Neuronal stem cell (in vitro differentiated cells): ENCODE measurements at places on chromosomes 6 and 20.

DNA sequence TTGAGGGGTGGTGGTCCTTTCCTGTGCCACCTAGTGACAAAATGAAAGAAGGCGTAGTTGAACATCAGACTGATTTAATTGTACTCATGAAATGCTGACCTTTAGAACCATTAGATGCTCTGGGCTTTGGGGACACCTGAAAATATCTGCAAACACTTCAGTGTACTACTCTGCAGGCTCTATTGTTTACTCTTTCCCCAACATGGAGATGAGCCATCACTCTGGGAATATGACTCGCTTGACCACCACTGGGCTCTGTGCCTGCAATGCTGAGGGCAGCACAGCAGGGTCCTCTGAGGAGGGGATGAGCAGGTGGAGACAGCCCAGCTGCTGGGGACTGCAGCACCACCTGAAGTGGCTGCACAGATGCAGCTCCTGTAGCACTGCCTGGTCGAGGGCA lies 74.8 kb upstream of the SLC24A3 start:
- DNase-seq, result no peak

DNA sequence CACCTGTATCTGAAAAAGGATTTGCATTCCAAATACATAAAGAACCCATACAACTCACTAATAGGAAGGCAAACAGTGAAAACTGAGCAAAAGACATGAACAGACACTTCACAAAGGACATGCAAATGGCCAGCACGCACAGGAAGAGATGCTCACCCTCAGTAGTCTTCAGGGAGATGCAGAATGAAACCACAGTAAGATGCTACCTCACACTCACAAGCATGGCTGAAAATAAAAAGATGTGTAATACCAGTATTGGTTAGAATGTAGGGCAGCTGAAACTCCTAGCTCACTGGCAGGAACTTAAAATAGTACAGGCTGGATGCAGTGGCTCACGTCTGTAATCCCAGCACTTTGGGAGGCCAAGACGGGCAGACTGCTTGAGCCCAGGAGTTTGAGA lies 64.6 kb downstream of the SNX5 start:
- no peak for DNase-seq

DNA sequence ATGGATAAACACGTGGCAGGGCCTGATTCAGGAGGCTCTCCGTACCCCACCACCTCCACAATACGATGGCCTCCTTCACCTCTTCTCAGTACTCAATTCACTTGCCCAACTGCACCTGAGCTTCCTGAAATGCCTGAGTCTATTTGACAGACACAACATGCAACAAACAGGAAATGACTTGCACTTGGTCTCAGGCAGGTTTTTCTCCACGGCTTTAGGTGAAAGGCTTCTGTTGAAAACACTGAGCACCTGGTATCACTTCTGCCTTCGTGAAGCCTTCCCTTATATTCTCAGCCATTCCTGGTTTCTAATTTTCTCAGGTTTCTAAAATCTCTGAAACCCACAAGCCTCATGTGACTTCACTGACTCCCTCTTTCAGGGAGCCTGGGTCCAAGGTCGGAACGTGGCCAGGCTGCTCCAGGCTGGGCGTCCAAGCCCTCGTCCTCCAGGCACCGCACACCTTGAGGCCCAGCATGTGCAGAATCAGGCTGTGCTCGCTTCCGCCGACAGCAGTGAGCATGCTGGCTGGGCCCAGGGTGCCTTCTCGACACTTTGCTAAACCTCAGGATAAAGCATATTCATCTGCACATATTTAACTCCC lies 34.7 kb downstream of the TAF4 start:
- no peak for DNase-seq

- no peak for DNase-seq
These were observed 742.0 kb upstream of the POU3F2 start for GRCh38 chr6:98092331-98092730.

DNA sequence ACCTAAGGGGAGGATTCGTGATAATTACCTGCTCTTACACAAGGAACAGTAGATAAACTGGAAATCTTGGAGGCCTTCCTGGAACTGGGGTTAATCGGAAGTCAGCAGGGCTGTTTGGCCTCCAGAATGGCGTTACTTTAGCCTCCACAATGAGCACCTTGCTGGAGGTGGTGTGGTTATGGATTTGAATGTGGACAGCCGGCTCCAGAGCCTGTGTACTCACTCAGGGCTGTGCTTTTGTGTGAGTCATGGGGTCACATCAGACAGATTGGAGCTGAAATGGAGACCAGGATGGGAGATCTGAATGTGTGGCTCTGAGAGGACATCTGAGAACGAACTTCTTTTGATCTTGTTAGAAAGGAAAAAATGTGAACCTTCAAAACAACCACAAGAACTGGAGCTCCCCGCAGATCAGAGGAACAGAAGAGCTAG lies 30.4 kb downstream of the IGF2R start:
- DNase-seq, result no peak

DNA sequence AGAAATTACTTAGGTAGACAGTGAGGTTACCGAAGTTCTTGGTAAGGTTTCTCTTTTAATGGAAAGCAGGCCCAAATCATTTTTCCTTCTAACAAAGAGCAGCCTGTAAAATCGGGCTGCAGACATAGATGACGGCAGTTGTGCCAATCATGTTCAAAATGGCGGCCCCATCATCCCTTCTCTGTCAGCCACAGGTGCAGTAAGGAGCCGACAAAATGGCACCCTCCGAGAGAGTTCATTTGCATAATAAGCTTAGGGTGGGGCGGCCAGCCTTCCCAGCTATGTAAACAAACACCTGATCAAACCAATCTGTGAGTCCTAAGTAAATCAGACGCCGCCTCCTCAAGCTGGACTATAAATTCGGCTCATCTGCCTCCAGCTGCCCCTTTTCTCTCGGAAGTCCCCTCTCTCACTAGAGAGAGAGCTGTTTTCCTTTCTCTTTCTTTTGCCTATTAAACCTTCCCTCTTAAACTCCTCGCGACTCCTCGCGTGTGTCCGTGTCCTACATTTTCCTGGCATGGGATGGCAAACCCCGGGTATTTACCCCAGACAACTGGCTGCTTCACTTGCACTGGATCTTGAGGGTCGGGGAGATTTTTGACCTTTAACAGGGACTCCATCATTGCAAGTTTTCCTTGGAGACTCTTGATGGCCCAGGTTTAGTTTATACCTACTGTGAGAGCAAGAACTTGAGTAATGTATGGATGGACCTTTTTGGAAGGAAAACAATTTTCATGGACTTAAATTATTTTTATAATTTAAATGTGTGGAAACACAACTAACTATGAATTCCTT lies 8.9 kb upstream of the DDR1 start:
- DNase-seq, result no peak

- DNase-seq, result no peak
These were observed 16.0 kb downstream of the MARCKS start for GRCh38 chr6:113873043-113873667.

DNA sequence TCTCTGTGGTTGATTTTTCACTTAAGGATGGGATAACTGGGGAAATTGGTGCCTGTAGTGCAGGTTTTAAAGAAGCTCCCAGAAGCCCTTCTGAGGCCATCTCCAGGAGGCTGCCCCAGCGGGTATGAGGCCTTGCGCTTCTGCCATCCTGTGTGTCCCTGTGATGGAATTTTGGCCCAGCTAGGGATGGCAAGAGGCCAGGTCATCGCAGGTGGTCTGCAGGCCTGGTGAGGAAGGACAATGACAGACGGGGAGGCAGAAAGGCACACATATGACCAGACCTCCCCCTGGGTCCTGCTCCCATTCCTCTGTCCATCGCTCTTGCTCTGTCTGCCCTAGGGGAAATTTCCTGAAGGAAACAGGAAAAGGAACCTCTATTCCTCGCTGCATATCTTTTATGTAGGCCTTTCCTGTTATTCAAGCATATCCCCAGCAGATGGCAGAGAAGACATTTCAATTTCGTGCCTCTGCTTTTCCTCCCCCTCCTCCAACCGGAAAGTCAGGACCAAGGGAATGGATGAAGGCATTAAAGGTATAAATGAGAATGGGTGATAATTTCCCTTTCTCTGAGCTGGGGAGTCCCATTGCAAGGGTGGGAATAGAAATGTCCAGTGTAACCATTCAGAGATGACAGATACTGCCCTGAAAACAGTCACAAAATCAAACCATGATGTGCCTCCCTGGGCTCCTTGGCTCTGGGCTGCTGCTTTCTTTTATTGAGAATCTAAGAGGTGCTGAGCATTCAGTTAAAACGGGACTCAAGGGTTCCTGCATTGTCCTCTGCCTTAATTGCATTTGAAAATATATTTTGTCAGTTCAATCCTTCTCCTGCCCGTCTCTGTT lies 17.6 kb upstream of the HLA-F start:
- DNase-seq, result peak; percentile 31
